ENCODE measurements at places on chromosomes 3 and 15.

GRCh38 chr15:68337826-68338225, 60.3 kb downstream of the FEM1B start:
- no peak for DNase-seq

- peak; percentile 14 for DNase-seq
Measured at GRCh38 chr3:14252321-14253021, 73.9 kb downstream of the LSM3 start.

GRCh38 chr15:42233107-42233506, 25.0 kb upstream of the VPS39 start:
- DNase-seq, result no peak

DNA sequence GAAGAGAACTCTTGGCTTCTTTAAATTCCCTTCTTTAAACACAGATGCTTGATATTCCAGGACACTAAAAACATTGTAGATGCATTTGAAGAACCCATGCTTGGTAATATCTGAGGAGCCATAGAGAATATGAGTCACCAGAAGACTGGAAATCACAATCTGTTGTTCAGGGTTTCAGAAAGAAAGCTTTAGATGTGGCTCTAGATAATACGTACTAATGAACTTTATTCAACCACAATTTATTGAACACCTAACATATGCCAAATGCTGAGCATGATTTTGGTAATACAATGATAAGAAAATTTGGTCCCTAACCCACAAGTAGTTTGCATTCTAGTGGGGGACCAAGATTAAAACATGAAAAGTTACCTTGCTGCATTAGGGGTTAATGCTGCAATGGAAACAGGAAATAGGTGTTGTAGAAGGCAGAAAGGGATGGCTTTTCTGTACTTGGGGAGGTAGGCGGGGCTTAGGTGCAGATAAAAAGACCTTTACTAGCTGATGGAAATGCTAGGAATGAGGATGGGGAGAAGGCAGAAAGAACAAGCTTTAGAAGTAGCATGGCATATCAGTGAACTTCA, 11.6 kb upstream of the PLD1 start:
- DNase-seq, result no peak

GRCh38 chr15:31042751-31043150, 51.3 kb upstream of the MTMR10 start:
- no peak for DNase-seq

DNA sequence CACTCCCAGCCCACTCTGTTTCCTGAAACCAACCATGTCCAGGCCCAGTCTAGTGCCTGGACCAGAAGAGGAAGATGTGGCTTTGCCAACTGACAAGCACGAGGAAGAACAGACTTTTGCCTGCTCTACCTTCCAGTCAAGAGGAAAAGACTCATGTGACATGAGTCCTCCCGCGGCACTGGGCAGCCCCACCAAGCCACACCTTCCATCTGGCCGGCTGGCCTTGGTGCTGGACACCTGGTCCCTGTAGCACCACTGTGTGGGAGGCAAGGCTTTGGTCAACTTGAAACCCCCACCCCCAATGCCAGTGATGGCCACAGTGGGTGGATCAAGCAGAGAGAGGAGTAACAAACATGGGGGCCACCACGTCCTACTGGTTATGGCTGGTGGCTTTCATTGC, 12.5 kb downstream of the CHDH start:
- no peak for DNase-seq

DNA sequence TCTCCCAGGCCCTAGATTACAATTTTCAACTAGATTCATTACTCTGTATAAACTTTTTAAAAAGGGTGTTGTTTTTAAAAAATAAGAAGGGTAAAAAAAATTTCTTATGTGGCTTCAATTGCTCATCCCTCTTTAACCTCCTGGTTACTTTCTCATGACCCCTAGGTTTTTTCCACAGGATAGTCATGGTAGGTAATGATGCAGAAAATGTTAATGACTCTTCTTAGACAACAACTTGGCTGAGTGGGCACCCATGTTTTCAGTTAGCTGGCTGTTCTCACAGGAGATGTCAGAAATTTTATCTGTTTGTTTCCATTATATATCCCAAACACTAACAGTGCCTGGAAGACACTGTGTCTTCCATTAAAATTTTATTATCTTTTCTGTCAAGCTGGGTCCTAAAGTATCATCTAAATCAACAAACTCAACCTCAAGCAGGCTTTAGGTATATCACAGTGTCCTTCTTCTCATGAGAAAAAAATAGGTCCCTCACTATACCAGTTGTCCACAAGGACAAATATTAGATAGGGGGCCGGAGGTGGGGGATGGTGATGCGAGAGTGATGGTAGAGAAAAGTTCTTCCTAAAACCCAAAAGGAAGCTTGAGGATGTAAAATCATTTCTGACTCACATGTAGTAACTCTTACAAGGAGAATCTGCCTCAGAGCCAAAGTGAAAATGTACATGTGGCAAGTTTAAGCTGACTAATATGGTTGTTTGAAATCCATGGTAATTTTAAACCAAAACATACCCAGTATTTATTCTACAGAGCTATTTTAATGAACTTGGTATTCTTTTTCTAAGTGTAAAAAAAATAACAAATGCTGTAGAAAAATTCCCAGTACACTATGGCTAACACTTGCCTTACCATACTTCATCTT, 43.3 kb downstream of the PLOD2 start:
- no peak for DNase-seq

- no peak for DNase-seq
Measured at GRCh38 chr15:62462721-62463120, 297.6 kb upstream of the C2CD4B start.

Measured in HS-27A (cell line).